K562 (cell line): ENCODE measurements at places on chromosomes 2 and 18.
A peak's percentile ranks its signal among the peaks of the same experiment; 100 is the strongest.

DNA sequence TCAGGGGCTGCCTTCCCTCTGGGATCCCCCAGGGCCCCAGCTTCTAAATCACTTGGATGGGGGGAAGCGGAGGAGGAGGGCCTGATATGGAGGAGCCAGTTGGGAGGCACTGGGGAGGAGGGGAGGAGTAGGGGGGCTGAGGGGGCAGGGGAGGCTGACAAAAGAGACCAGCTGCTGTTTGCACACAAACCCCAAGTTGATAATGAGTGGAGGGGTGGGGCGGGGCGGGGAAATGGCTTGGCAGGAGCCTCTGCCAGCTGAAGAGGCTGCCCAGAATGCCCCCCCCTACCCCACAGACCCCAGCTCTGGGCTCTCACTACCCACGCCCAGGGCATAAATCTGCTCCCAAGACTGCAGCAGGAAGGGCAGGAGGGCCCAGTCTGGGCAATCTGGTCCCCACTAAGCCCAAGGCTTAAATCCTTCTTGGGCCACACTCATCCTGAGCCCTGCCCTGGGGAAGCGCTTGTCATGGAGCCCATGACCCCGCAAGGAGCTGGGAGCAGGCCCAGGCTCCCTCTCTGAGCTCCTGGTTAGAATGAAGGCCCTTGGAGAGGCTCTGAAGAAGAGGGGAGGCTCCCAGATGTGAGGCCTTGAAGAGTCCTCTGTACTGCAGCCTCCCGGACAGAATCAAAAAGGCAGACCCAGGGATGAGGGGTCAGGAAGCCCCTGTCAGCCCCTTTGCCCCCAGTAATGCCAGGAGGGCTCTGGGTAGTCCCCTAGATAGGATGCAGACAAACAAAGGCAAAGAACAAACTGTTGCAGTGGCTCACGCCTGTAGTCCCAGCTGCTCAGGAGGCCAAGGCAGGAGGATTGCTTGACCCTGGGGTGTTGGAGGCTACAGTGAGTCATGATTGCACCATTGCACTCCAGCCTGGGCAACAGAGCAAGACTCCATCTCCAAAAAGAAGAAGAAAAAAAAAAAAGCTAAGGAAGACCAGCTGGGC lies 24.8 kb upstream of the PTMA start:
- DNase-seq, result no peak

DNA sequence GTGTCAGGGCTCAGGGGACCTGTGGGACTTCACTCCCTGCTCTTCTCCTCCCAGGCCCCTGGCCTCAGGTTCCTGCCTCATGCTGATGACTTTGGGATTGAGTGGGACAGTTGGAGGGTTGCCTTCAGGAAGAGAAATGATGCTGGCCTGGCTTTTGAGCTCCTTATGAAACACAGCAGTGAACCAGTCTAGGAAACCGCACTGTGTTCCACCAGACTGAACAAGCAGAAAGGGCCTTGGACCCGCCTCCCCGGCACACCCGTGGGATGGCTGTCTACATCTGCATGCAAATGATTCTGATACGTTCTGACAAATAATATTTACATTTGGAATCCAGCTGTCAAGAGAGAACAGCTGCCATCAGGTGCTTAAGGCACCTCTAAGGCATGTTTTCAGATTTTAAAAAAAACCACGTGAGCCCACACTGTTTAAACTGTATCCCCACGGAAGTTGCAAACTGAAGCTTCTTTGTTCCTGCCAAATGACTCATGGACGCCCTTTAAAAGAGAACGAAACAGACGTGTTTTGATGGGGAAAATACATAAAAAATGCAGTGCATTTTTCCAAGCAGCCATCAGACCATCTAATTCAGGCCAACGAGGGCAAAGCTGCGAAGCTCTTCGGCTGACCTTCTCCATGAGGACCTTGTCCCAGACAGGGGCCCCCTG lies 27.6 kb upstream of the ASAP2 start:
- no peak for DNase-seq

- DNase-seq, result no peak
Observed at GRCh38 chr2:112566104-112566503, 18.3 kb upstream of the CHCHD5 start.

- DNase-seq, result no peak
Observed at GRCh38 chr18:58896734-58897508, 32.2 kb downstream of the ZNF532 start.

GRCh38 chr2:119251652-119252051 lies 28.0 kb downstream of the STEAP3 start:
- no peak for DNase-seq

DNA sequence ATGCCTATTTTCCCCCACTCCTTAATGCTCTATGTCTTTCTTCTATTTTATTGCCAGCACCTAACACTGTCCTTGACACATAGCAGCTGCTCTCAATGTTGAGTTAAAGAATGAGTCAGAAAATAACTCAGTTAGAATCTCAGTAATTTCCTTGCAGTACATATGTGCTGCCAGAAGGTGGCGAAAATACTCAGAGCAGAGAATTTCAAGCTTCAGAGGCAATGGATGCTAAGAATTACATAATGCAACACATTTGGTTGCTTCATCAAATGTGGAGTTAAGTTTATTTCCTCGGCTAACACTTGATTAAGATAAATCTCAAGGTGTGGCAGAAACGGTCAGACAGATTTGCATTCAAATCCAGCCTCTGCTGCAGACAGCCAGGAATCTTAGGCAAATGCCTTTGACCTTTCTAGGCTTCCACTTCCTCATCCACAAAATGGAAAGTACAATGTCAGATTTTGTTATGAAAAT lies 105.6 kb downstream of the VSNL1 start:
- peak; percentile 44 for DNase-seq

- no peak for DNase-seq
Observed at GRCh38 chr2:119319593-119319992, 47.0 kb downstream of the C2orf76 start.

- no peak for DNase-seq
Observed at GRCh38 chr2:168244318-168244717, 3.1 kb downstream of the STK39 start.

DNA sequence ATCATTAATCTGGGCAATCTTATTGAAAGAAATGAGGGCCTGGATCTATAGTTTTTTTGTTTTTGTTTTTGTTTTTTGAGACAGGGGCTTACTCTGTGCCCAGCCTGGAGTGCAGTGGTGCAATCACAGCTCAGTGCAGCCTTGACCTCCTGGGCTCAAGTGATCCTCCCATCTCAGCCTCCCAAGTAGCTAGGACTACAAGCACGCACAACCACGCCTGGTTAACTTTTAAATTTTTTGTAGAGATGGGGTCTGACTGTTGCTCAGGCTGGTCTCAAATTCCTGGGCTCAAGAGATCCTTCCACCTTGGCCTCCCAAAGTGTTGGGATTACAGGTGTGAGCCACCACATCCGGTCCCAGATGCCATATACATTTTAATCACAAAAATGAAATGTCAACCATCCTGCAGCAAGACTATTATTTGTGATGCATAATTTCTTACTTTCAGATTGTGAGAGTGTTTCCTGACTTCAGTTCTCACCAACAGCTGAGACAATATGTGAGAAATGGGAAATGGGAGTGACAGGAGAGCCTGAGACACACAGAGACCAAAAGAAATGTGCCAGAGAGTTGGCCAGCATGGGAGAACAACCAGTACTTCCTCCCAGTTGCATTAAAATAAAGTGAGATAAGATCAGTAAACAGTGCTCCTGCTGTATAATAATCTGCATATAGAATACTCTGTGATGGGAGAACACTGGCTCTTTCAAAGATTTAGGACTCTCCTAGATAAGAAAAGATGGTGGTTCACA lies 87.6 kb downstream of the METTL8 start:
- no peak for DNase-seq

GRCh38 chr2:179614121-179614520 lies 247.3 kb downstream of the ZNF385B start:
- no peak for DNase-seq

DNA sequence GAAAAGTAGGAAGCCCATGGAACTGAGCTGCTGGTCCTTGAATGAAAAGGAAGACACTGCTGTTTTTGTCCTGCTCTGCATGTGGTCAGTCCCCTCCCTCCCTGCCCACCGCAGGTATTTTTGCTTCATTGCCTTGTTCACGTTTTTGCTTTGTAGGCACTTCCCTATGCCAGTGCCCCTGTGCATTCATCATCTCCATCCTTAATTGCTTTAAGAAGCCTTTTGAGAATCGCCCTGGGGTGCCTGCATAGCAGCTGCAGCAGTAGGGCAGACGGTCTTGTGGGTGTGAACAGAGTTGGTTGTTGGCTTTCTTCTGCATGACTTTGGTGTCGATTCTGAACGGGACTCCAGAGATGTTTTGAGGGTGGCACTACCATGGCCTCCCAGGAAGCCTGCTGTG lies 97.0 kb downstream of the CABLES1 start:
- no peak for DNase-seq

GRCh38 chr2:241064802-241065354 lies 37.2 kb downstream of the MTERF4 start:
- no peak for DNase-seq

DNA sequence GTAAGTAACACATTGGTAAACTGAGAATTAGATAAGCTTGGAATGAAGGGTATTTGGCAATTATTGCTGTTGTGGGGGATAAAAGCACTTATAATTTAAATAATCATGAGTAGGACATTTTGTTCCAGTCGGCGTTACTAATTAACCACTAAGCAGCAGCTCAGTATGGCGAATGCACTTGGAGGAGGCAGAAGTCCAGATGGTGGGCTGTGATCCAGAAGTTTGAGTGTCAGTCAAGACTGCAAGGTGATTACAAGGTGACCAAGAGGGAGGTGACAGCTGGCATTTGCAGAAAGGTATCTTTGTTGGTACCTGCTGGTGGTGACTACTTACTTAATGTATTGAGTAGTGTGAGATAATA lies 643.6 kb upstream of the FAM98A start:
- no peak for DNase-seq

DNA sequence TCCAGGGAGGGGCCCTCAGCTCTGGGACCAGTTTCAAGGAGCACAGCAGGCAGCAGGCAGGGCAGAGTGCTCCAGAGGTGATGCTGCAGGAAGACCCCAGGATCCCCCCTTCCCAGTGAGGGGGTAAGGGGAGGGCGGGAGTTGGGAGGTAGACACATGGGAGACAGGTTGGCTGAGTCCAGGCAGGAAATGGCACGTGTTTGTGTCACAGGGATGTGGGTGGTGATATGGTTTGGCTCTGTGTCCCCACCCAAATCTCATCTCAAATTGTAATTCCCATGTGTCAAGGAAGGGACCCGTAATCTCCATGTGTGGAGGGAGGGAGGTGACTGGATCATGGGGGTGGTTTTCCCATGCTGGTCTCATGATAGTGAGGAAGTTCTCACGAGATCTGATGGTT lies 25.2 kb upstream of the OTOS start:
- no peak for DNase-seq

GRCh38 chr18:2096551-2096950 lies 474.8 kb downstream of the METTL4 start:
- no peak for DNase-seq

DNA sequence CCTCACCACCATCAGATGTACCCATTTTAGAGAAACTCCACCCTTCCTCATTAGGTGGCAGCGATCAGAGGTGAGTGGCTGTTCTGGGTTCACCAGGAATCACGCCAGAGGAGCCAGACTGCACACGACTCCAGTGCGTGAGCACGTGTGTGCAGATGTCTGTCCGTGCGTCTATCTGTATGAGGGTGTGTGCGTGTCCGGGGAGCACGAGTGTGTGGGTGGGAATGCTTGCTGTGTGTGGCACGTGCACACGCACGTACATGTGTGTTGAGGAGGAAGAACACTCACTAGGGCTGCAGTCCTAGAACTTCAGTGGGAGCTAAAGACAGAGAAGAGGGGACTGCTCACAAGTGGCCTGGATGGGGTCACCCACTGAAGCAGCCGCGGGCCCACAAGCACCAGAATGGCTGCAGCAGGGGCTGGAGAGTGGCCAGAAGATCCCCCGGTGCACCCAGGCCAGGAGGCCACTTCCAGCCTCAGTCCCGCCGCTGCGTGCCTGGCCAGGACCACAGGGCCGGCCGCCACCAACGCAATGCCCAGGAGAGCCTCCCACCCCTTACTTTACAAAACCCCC lies 13.9 kb downstream of the HDAC4 start:
- DNase-seq, result no peak

DNA sequence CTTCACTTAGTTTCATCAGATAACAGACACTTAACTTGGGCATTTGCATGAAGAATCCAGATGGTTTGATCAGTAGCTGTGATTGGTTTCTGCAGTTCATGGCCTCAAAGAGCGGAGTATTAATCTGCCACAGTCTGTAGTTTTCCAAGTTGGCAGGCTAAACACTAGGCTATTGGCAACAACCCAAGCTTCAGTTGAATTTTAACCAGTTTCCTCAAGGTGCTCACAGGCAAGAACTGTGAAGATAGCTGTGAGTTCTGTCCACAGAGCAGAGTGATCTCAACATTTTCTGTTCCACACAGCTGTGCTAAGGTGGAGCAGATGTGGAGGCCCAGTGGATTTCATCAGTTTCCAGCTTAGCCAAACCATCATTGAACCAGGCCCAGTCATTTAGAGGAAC lies 469.5 kb upstream of the LINC00305 start:
- no peak for DNase-seq

DNA sequence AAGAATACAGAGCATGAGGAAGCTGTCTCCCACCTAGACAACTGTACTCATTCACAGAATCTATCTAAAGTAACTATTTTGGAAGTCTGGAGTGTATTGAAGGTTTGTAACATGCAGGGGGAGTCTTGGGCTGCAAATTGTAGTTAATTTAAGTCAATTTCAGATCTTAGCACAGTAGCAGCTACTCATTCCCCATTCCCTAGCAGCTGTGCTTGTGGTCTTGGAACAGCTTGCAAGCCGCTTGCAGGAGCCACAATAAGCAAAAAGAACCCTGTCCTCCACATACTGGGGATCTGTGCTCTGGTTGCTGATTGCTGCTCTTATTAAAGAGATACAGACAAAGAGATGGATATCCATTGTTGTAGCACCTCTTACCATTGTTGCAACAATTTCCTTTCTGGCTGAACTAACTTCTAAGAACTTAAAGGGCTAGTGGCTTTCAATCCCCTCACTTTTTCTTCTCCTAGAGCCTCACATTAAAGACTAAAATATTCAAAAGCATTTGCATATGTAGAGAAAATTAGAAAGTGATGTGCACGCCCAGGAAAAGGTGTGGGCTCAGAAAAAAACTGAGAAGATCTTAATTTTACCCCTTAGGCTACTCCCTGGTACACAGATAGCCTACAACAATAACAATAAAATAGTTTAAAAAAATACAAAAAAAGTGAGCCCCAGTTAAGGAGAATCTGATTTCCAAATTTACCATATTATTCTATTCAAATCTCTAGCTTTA lies 1775.1 kb upstream of the PIK3C3 start:
- no peak for DNase-seq

- DNase-seq, result no peak
Observed at GRCh38 chr2:216205486-216205885, 96.3 kb downstream of the XRCC5 start.
